ENCODE measurements at places on chromosomes 16 and 17. TPM values are rescaled to one million over a fixed set of nuclear protein-coding genes. Genes with fewer than 3 reads are reported as not detected.

Gene MYH3
- 0.88 TPM for total RNA-seq

Gene SCGB1C2
- total RNA-seq, result not detected

Gene KCNAB3
- 0.49 TPM for total RNA-seq

Gene ZFPM1
- 0.81 TPM for total RNA-seq

Gene CA7
- not detected for total RNA-seq

Gene SPIRE2
- 4.8 TPM for total RNA-seq

Gene INPP5K
- 45.9 TPM for total RNA-seq

Gene TBC1D3E
- total RNA-seq, result not detected

Gene RNF43
- not detected for total RNA-seq

Gene CCL17
- not detected for total RNA-seq

Gene TBC1D3C
- total RNA-seq, result not detected

Gene DGKE
- 9.4 TPM for total RNA-seq

Gene PLD6
- 1.3 TPM for total RNA-seq

All from bladder microvascular endothelial cell (primary cell).